Stimulated activated CD4-positive, alpha-beta T cell treated with anti-CD3 and anti-CD28 coated beads, Interleukin-4, amount 100 ng/mL, for 48 hours (primary cell): ENCODE measurements at places on chromosomes 16 and 17.

- no peak for DNase-seq
These were observed 49.7 kb downstream of the EPN2 start for GRCh38 chr17:19286751-19287341.

GRCh38 chr17:2932946-2933345 lies 130.5 kb downstream of the OR1D5 start:
- no peak for DNase-seq

- no peak for DNase-seq
These were observed 140.3 kb upstream of the ERCC4 start for GRCh38 chr16:13779676-13780075.

DNA sequence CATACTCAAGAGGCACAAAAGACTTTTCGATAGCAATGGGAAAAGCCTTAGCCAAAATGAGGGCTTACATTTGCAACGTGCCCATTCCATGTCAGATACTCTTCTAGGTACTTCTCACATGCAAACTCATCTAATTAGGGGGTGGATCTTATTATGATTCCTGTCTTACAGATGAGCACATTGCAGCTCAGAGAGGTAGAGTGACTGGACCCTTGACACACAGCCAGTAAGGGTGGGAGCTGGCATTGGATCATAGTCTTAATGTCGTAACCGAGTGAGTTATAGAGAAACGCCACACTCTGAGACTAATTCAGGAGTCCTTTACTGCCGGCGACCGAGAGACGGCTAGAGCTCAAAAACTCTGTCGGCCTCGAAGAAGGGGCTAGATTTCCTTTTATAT lies 78.8 kb upstream of the GRIN2A start:
- no peak for DNase-seq

- DNase-seq = peak; percentile 87
These were observed at the start of gene C16orf87 for GRCh38 chr16:46830902-46831647. C16orf87 (minus strand) TSS chr16:46831180; CDS start chr16:46831149, 31 bp downstream.

- DNase-seq = no peak
These were observed 175.2 kb upstream of the SALL1 start for GRCh38 chr16:51326131-51326856.

DNA sequence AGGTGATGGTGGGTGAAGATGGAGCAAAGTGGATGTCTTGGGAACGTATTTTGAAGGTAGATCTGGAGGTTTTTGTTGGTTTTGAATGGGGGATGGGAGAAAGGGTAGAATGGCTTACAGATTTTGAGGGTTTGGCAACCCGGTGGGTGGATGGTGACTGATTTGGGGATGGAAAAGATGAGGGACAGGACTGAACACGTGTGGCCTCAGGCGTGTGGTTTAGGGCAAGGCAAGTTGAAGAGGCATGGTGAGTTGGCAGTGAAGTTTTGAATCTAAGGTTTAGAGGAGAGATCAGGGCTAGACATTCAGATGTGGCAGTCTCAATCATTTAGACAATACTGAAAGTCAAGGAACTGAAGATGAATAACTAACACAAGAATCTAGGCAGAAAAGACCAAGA lies 5.0 kb upstream of the DCTPP1 start:
- peak; percentile 54 for DNase-seq

- DNase-seq = no peak
These were observed 12.6 kb upstream of the UQCRC2 start for GRCh38 chr16:21940570-21940969.

DNA sequence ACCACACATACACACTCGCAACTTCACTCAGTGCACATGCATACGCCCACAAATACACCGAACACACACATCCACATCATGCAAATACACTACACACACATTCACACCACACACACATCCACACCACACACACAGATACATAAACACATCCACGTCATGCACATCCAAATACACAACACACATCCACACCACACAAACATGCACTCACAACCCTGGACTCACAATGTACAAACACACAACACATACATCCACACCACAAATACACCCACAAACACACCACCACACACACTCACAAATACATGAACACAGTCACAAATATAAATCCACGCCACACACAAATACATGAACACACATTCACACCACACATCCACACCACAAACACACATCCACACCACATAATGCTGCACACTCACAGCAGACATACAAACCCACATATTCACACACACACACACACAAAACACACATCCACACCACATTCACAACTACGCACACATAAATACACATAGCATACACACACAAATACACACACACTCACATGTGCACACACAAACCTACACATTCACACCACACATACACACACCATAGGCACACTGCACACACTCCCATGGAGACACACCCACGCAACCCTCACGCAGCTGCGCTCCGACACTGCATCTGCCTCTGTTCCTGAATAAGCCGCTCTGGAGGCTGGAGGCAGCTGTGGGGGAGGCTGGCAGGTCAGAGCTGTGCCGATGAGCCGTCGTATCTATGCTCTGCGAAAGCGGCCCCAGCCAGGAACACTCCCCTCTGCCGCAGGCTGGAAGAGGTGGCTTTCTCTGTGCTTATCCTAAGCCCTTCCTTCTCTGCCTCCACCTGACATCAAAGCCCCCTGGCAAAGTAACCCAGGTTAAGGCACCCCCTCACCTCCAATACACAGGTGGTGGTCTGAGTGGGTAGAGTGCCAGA lies 141.8 kb downstream of the GRIN2A start:
- no peak for DNase-seq

GRCh38 chr17:48176471-48176855 lies 68.9 kb downstream of the SNX11 start:
- no peak for DNase-seq

GRCh38 chr16:56941092-56941491 lies 9.2 kb downstream of the HERPUD1 start:
- no peak for DNase-seq

- DNase-seq = no peak
These were observed 5.1 kb upstream of the HSBP1 start for GRCh38 chr16:83802554-83803205.

DNA sequence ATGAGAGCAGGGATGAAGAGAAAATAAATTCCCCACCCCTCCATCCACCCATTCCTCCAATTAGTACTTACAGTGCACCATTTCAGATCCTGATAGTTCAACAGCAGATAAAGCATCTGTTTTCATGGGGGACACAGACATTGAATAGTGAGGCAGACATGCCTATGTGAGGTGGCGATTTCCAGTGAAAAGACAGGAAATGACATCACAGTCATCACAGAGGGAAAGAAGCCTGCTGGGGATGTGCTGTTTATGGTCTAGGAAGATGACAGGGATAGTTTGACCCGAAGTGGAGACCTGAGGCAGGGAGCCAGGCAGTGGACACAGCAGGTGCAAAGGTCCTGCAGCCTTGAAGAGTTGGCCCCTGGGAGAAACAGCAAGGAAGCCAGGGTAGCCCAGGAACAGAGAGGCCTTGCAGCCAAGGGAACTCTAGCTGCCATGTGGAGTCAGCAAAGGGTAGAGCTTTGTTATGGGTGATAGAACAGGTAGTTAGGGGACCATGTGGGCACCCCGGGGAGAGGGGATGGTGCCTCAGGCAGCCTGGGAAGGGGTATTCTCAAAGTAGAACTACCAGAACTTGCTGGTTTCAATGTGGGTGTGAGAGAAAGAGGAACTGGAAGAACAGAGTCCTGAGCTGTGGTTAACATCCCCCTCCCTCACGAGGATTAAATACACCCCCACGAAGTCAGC lies 256.6 kb downstream of the CPPED1 start:
- DNase-seq = no peak
